ENCODE measurements at places on chromosomes 2 and 18.

DNA sequence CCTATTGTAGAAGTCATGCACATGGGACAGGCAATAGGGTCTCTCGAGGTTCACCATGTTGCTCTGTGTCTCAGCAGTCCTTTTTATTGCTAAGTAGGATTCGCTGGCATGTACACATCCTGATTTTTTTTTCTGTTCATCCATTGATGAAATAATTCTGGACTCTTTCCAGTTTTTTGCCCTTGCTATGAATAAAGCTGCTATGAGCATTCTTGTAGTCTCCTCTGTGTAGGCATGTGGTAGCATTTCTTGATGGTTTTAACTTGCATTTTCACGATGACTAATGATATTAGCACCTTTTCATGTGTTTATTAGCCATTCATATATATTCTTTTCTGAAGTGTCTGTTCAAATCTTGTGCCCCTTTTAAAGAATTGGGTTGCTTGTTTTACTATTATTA, 65.8 kb upstream of the EDAR start:
- DNase-seq = no peak

GRCh38 chr2:174246944-174247381, 1.4 kb downstream of the OLA1 start:
- DNase-seq = no peak

DNA sequence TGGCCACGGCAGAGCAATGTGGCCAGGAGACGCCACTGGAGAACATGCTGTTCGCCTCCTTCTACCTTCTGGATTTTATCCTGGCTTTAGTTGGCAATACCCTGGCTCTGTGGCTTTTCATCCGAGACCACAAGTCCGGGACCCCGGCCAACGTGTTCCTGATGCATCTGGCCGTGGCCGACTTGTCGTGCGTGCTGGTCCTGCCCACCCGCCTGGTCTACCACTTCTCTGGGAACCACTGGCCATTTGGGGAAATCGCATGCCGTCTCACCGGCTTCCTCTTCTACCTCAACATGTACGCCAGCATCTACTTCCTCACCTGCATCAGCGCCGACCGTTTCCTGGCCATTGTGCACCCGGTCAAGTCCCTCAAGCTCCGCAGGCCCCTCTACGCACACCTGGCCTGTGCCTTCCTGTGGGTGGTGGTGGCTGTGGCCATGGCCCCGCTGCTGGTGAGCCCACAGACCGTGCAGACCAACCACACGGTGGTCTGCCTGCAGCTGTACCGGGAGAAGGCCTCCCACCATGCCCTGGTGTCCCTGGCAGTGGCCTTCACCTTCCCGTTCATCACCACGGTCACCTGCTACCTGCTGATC, 4.9 kb downstream of the GPR17 start:
- DNase-seq = no peak

DNA sequence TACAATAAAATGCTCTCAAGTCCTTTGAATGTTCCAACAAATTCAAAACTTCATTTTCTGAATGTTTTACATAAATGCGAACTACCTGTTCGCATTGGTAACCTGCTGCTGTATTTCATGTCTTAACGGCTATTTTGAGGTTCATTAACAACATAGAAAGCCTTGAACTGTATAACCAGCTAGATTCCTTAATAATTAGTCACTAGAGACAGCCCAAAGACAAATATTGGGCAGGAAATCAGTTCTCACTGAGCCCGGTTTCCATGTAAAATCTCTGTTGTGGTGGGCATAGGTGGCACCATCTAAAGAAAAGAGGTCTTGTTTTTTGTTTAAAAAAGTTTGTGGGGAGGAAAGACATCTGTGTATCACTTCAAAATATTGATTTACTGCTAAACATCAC, 29.2 kb downstream of the PDIA6 start:
- no peak for DNase-seq

GRCh38 chr2:101823347-101823791, 125.9 kb downstream of the MAP4K4 start:
- DNase-seq = peak; percentile 66

GRCh38 chr2:68250652-68251186, 1.6 kb downstream of the PPP3R1 start:
- DNase-seq = peak; percentile 28

DNA sequence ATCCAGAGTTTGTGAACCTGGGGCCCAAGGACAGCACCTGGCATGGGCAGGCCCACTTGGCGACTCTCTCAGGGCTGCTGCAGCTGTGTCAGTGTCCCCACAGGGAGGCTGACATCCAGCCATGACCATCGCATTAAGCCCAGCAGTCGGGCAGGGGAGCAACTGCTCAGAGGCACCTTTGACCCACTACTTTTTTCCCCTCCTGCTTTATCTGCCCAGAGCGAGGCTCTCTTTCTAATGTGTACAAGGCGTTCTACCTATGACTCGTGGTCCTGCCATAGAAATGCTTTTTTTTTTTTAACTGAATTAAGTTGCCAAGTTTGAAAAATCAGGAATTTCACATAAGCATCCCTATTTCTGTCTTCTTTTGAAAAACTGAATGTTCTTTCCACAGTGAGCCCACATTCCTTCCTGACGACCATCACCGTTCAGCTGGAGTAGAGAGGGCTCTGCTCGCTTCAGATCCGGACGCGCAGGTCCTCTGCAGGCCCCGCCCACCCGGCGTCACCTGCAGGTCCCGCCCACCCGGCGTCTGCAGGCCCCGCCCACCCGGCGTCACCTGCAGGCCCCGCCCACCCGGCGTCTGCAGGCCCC, 403 bp upstream of the CLUL1 start:
- DNase-seq = no peak

DNA sequence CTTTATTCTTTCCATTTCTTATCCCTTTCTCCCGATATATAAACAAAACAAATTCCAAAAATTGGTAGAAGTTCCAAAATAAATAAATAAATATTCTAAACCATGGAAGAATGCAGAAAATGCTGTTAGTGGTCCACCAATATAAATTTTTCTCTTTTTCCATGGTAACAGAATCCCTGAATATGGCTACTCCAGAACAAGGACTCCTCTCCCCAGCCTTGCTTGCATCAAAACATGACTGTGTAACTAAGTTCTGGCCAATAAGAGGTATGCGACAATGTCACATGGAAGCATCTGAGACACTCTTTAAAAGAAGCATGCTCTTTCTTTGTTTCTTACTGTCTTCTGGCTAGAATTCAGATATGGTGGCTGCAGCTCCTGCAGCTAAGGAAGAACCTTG, 325.1 kb upstream of the TANK start:
- DNase-seq = no peak

DNA sequence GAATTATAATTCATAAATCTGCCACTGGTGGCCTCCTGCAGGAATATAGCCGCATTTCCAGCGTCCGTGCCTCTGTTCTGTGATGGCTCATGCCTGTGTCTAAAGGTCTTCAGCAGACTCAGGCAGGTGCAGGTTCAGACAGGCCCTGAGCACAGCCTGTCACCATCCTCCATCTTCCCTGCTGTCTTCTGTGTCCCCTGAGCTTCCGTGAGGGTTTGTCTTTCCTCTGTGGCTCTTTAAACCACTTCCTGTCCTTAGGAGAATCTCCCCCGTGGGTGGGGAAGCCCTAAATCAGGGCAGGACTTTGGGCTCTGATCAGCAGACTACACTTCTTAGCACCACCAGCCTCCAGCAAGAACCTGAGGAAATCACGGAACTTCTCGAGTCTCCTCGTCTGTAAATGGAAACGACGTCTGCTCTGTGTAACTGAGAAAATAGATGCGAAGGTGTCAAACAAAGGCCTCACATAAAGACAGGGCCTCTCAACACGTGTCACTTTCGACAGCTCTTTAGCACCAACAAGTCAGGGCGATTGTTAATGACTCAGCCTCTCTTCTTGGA, 24.1 kb upstream of the NFATC1 start:
- DNase-seq = peak; percentile 49

- no peak for DNase-seq
These were observed 94.3 kb downstream of the TNS1 start for GRCh38 chr2:217908544-217908943.

- DNase-seq = peak; percentile 54
These were observed 207.2 kb downstream of the SLC8A1 start for GRCh38 chr2:40244675-40245074.

DNA sequence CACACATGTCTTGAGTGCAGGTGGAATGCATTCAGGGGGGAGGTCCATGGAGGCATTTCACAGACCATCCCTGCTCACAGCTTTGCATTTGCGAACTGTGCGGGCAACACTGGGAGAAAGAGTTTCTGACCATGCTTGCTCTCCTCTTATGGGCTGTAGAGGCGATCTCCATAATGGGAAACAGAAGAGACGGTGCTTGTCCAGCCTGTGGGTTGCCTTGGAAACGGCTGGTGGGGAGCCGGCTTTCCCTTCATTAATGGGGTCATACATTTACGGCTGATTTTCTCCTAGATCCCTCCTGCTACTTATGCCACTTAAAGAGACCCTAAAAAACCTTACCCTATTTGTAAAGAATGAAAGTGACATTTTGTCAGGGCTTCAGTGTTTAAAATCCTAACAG, 147.4 kb downstream of the SOX11 start:
- DNase-seq = no peak

DNA sequence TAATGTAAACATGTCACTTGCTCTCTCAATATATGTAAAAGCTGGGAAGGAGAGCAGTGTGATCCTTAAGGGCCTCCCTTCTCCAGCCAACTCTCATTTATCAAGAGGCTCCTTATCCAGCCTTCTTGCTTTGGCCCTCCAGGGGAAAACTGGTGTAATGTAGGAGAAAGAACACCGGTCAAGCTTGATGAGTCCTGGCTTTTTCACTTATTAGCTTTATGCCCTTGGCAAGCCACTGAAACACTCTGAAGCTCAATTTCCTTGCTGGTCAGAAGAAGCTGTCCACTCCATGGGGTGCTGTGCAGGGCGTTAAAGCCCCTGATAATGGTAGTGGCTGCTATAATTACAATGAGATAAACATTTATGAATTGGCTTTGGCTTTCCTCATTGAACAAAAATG, 251.2 kb upstream of the RBBP8 start:
- no peak for DNase-seq

DNA sequence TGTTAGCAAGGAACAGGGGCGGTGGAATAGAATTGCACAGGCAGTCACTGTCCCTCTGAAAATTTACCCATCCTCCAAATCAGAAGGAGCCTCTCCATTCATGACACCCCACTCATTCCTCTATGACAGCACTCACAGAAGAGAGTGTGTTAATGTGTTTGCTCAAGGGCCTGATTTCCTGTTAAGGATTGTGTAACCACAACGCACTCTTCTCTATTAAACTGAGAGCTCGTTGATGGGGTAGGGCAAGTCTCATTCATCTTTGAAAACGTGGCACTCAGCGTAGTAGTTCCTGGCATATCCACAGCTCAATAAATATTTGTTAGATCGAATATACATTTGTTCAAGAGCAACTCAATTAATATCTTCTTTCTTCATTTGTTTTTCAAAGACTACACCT, 106.4 kb downstream of the VAPA start:
- no peak for DNase-seq

DNA sequence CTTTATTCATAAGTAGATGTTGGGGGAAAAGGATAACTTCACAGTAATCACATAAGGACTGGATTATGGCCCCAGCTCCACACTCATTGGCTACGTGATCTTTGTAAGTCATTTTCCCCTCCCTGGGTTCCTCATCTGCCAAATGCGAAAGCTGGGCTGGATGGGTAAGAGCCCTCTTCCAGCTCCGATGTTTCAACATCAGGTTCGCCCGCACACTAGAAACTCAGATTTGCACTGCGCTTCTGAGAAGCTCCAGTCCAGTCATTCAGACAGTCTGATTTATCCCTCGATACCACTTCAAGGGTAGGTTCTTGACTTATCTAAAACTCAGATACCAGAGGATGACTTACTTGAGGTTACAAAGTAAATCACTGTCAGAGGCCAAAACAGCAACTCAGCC, 31.0 kb upstream of the RMDN2 start:
- DNase-seq = no peak

DNA sequence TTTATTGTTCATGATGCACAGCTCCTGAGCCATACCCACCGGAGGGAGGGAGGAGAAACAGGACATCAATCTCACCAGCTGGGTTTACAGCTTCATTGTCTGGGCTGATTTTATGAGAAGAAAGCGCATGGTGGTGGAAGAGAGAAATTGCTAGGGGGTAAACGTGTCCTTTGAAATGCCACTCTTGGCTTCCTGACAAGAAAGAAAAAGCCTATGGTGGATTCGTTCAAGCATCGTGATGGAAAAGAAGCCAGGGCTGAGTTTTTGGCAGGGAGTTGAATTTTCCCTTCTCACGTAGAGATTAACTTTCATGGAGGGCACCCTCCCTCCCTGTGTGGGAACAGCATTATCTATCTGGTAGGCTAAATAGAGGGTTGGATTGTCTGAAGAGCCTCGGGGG, 502.0 kb downstream of the SLC4A3 start:
- DNase-seq = no peak

DNA sequence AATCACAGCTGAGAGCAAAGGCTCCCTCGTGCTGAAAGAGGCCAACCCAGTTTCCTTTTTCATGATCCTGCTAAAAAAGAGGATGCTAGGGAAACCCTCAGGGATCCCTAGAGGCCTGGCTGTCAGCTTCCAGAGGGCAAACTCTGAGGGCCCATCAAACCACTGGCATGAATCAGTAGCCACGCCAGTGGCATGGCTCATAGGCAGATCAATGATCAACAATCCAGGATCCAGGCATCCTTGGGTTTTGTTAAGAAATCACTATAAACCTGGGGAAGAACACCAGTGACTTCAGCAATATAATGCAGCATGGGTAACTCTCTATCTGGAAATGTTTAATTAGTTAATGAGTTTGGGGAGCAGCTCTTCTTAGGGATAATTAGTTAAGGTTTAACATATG, 286.5 kb downstream of the C1D start:
- no peak for DNase-seq

GRCh38 chr2:181239201-181239799, 217.9 kb upstream of the ITGA4 start:
- peak; percentile 25 for DNase-seq

DNA sequence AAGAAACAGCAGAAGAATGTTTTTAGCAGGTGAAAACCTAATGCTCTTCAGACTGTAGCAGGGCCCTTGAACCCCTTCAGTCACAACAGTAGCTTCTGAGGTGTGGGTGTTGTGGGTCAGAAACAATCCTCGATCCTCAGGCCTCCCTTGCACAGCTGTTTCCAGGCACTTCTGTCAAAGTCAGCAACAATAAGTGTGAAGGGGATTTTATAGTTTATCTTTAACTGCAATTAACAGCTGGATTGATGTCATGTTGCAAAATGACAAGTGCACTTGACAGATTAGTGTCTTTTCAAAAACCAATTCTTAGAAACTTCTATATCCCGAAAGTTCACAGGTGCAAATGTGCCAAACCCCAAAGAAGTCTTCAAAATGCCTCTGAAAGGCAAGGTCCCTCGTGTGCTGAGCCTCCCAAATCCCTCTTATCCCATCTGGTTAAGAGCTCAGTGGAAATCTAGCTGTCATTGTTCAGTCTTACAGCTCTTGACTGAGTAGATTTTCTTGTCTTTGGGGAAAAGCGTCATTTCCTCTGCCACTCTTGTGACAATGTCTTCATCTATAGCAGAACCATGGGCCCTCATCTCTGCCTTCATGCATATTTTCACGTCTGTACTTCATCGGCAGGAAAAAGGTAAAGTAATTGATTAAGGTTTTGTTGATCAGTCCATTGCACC, 29.6 kb downstream of the M1AP start:
- DNase-seq = no peak

DNA sequence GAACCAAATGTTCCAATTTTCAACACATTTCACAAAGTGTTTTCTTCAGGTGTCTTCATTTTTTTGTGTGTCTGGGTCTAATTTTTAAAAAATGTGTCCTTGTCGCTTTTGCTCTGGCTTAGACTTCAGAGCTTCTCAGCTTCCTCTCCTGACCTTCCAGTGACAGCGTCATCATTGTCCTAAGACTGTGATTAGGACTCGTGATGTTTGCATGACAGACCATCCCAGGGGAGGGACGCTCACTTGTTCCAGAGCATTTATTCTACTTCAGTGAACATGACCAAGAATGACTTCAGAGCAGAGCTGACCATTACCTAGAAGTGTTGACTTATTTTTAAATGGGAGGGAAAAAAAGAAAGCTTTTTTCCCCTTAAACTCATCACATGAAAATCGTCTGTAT, 591.9 kb downstream of the IRS1 start:
- no peak for DNase-seq
